ENCODE measurements at places on chromosomes 3 and 15. TPM values are rescaled to one million over a fixed set of nuclear protein-coding genes. Genes with fewer than 3 reads are reported as not detected.

DOCK3 gene
- total RNA-seq, result 0.30 TPM

TMCO5A gene
- not detected for total RNA-seq

LEO1 gene
- 21.8 TPM for total RNA-seq

TMED3 gene
- 200 TPM for total RNA-seq

WDR5B gene
- 7.4 TPM for total RNA-seq

CCR1 gene
- not detected for total RNA-seq

PCCB gene
- 48.0 TPM for total RNA-seq

FAM107A gene
- total RNA-seq, result 0.07 TPM

FAM174B gene
- 2.6 TPM for total RNA-seq

CDC25A gene
- total RNA-seq, result 2.3 TPM

MINAR1 gene
- 1.6 TPM for total RNA-seq

CISH gene
- total RNA-seq, result 1.0 TPM

GOLGA6L9 gene
- 1.5 TPM for total RNA-seq

PARL gene
- 28.7 TPM for total RNA-seq

ATP13A5 gene
- total RNA-seq, result not detected

CNTN4 gene
- total RNA-seq, result not detected

RTP3 gene
- total RNA-seq, result not detected

PCSK6 gene
- 1.1 TPM for total RNA-seq

ARHGEF26 gene
- total RNA-seq, result 1.4 TPM

RNF13 gene
- total RNA-seq, result 70.1 TPM

MEIS2 gene
- total RNA-seq, result 82.2 TPM

DNAH12 gene
- total RNA-seq, result 0.13 TPM

EPHB1 gene
- 0.98 TPM for total RNA-seq

NEK10 gene
- total RNA-seq, result 16.2 TPM

GOLGA6L22 gene
- total RNA-seq, result not detected

All from smooth muscle cell of the pulmonary artery (primary cell).